Substantia nigra (tissue), 51 donors: ENCODE measurements at places on chromosomes 6 and 20.

GRCh38 chr20:49690899-49691620, 22.6 kb downstream of the B4GALT5 start:
- no peak for DNase-seq

GRCh38 chr6:132246632-132247270, 154.5 kb downstream of the MOXD1 start:
- DNase-seq: no peak

GRCh38 chr20:4956200-4956810, 45.0 kb downstream of the SLC23A2 start:
- DNase-seq: no peak

GRCh38 chr20:10590950-10591671, 82.7 kb downstream of the JAG1 start:
- no peak for DNase-seq

DNA sequence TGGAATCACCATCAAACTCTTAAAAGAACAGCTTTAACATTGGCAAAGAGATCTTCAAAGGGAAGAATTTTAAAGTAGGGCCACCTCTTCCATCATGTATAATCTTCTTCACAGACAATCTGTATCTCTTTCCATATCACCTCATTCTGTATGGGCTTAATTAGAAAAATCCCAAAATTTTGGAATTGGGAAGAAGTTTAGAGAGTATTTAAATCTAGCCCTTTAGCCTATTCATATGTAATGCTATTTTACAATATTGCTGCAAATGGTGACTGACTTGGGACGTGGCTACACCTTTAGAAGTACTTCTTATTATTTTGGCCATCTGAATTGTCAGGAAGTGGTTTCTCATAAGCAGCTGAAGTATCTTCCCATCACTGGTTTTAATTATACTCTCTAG, 474.3 kb downstream of the RFPL4B start:
- DNase-seq: no peak

DNA sequence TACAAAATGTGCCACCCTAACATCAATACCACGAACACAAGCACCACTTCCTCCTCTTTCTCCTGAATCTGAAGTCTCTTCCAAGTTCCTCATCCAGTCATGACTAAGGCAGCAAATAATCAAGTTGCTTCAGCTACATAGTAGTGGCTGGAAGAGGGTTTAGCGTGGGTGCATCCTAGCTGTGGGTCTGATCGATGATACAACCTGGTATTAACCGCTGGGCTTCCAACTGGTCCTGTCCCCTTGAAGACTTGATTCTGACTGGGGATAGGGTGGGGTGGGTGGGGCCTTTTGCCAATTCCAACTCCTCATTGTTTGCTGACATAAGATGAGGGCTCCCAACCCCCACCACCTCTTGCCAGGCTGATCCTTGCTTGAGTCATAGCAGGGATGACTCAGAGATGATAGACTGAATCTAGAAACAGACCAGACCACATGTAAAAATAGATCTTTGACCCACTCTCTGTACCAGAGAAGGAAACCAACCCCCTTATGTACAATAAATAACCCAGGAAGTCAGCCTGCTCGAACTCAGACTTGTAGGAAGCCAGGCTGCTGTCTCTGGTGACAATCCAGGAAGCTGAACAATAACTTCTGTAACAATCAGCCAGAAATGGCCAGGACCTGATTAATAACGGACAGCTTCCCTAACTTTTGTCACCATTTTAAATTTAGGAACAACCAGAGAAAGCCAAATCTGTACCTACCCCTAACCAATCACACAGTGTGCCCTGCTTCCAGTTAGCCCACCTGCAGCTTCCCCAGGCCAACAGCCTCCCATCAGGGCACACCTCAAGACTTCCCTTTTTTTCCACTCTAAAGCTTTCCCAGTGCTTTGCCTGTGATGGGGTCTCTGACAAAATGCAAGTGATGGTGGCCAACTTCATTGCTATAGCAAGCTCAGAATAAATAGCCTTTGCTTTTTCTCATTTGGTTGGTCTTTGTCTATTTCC, 68.9 kb upstream of the FAM184A start:
- DNase-seq: no peak

- DNase-seq: no peak
Measured at GRCh38 chr6:145808239-145808638, 6.4 kb downstream of the FBXO30 start.

DNA sequence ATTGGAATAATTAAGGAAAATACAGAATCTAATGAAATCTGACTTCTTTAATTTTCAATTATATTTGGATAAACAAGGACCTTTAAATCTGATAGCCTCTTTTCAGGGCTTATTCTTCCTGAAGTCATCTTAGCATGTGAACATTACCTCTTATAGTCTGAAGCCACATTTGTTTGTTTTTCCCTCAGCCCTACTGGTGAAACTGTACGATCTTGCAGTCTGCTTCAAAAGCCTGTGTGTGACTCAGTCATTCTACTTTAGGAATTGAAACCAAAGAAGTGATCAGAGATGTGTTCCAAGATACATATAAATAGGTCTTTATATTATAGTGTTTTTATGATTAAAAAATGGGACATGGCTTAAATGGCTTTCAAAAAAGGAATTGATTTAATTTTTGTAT, 67.5 kb downstream of the MACROD2 start:
- DNase-seq: no peak

DNA sequence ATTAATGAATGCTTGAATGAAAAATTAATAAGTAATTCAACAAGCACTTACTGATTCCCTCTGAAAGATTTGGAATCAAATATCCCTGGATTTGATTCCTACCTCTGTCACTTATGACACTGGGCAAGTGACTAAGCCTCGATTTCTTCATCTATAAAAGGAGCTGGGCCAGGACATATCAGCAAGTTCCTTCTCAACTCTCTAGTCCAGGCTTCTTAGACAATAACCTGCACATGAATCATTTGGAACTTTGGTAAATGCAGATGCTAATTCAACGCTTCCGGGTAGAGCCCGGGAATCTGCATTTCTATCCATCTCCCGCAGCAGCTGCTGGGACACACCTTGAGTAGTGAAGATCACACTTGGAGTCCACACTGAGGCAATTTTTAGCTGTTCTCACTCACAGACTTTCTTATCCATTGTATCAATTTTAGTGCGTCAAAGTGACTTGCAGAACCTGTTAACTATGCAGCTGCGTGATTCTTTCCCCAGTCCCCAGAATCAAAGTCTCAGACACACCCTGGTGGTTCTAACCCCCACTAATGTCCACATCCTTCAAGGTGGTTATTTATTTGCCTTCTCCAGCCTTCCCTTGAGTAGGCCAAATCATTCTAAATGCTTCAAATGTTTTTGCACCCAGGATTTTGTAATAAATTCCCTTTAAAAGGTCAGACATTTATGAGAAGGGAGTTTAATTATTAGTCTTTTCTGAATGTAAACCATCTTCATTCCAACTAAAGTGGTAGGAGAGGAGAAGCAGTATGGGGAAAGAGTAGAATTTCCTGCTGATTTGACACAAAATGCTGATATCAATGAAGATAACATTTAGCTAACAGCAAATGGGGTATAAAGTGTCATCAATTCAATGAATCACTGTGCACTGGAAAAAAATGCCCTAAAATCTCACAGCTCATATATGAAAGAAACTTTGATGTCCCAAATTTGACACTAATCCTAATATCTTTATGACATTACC, 26.0 kb upstream of the CCND3 start:
- no peak for DNase-seq

GRCh38 chr6:132491303-132491702, 21.6 kb downstream of the STX7 start:
- no peak for DNase-seq

GRCh38 chr20:36645998-36646397, at the start of gene SLA2:
Gene SLA2 (minus strand): TSS chr20:36646196. CDS start chr20:36641335, 4,861 bp downstream.
- DNase-seq: no peak

DNA sequence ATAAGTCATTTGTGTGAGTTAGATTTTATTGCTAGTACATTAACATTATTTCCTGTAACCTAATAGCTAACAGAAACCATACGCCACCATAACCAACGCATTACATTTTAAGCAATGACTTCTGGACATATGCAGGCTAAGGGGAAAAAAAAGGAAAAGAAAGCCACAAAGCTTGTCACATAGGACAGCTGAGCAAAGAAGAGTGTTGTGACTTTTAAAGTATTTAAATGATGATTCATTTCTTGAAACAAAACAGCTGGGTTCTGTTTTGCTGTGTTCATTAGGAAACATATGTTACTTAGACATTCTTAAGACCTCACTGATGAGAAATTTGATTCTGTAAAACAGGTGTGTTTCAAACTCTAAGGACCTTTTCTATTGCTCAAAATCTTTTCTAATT, 171.4 kb downstream of the COL9A1 start:
- DNase-seq: no peak

DNA sequence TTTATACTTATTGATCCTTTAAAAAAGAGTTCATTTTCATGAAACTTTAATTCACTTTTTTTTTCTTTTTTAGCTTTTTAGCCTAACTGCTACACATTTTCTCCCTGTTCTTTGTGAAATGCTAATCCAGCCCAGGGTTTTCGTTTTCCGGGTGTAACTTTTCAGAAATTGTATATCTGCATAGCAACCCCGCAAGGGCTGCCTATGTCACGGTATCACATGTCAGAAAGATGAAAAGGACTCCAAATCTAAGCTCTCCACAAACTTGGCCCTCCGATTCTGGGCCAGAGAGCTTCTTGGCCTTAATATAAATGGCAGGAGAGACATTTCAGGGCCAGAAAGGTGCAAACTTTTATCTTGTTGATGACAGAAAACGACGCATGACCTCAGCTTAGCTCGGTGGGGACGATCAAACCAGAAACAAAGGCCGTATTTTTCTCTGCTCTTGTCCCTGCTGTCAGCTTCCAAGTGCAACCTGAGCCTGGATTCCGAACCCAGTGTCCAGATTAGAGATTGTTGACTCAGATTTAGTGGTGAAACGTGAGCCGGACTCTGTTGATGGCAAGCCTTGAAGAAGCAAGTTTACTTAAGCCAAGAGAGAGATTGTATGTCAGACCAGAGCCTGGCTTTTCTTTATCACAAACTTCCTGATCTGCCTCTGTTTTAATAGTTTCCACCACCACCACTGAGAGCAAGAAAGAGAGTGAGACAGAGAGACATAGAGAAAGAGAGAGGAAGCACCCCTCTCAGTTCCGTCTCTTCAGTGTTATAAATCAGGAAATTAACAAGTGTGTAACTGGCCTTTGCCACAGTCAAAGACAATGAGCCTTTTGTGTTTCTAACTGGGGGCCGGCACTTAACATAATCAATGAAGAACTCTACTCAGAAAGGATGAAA, 157.8 kb downstream of the SCML4 start:
- DNase-seq: no peak

DNA sequence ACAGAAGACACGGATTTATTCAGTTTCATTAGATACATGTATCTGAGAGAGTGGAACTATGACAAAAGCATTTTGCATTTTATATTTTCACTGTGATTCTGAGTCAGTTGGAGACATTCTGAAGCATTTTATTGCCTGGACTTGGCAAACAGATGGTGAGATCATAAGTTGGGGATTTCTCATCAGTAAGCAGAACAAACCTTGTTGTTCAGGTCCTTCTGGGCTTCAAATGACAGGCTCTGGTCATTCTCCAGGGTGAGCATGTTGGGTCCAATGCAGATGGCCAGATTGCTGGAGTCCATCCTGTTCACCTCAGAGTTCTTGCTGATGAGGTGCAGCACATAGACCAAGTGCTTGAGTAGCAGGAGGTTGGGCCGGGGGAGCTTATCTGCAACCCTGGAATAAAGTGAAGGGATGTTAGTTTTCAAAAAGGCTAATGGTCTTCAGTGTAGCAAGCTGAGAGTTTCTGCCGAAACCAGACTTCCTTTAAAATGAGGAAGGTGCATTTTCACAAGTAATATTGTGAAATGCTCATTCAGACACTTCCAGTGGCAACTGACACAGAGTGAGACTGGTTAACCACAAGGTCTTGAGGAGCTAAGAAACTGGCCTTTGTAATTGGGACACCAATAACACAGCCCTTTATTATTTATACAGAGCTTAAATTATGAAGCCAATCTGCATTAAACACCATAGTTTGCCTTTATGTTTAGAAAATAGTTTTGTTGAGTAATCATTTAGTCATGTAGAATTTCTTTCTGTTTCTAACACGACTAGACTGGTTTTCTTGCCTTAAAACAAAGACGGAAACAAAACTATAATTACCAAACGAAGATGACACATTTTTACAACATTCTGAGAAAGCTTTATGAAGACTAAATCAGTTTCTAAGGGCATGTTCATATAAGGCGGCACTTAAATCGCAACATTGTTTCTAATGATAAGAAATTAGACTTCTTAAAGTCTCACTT, 5.6 kb downstream of the TAGAP start:
- DNase-seq: no peak

- DNase-seq: no peak
Measured at GRCh38 chr20:53940360-53940702, 130.1 kb downstream of the BCAS1 start.

- DNase-seq: no peak
Measured at GRCh38 chr6:151808371-151809241, 1.1 kb downstream of the ESR1 start.

DNA sequence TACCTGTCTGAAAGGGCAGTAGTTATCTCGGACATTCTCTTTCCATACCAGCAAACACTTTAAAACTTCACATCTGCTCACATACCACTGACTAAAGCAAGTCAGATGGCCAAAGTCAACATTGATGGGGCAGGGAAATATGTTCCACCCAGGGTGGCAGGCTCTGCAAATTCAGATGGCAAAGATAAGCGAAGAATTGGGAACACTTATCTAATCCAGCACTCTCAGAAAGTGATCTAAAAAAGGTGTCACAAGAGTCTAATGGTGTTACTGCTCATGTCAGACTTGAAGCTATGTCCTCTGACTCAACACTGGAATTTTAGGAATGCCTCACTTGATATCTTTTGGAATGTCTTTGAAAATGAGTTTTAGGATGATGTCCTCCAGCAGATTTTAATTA, 1086.2 kb downstream of the KIF16B start:
- no peak for DNase-seq

GRCh38 chr6:157632821-157633220, 190.2 kb upstream of the SNX9 start:
- DNase-seq: no peak

- no peak for DNase-seq
Measured at GRCh38 chr20:19493794-19494495, 264.1 kb upstream of the RIN2 start.

DNA sequence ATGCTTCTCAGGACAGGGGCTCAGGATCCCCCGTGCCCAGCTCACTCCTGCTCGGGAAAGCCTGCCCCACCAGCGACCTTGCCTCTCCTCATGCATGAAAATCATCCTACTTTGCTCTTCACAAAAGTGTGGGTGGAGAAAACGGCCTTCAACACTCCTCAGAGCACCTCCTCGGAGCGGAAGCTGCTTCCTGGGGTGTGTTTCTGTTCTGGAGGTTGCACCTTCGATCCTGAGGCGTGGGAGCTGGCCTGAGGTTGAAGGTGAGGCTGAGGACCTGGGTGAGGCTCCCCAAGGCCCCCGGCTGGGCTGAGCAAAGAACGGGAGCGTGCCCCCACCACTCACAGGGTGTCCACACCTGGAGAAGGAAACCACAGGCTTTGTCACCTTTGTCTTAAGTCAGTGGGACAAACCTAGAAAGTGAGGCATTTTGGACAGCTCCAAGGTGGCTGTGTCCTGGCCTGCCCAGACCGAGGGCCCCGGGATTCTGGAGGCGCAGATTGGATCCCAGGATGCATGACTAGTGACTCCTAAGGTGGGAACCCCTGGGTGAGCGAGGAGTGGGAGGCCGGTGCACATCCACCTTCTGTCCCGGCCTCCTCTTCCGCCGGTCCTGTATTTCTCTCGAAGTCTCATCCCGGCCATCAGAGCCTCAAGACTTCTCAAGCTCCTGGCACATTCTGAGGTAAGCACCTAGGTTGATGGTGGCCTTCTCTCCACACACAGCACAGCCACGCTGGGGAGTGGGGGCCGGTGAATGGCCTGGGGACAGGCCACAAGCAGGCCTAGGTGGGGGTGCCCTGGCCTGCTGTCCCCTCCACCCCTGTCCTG, 104.7 kb downstream of the TMEM242 start:
- DNase-seq: no peak

GRCh38 chr20:62010551-62011402, 54.9 kb downstream of the TAF4 start:
- peak; percentile 16 for DNase-seq
